Activated T-cell treated with anti-CD3 and anti-CD28 coated beads for 48 hours (primary cell): ENCODE measurements at places on chromosomes 7 and 10.

- no peak for DNase-seq
These were observed 56.4 kb downstream of the ESYT2 start for GRCh38 chr7:158772916-158773315.

DNA sequence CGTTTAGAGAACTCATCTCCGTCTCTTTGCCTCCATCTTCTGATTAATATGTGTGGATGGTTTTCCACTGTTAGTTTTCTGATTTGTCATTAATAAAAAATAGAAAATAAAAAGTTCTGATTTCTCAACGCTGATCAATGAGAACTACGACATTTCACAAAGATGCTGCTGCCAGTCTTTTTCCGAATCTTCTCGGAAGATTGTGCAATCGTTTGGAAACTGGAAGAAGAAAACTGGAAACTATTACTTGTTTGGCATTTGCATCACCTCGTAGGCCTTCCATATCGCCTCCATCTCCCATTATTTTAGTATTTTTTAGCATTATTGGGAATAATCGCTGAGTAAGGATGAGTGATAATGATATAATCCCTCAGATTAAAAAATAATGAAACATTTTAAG lies 123.2 kb upstream of the KLF6 start:
- no peak for DNase-seq

GRCh38 chr7:16070806-16071205 lies 350.5 kb downstream of the CRPPA start:
- no peak for DNase-seq

DNA sequence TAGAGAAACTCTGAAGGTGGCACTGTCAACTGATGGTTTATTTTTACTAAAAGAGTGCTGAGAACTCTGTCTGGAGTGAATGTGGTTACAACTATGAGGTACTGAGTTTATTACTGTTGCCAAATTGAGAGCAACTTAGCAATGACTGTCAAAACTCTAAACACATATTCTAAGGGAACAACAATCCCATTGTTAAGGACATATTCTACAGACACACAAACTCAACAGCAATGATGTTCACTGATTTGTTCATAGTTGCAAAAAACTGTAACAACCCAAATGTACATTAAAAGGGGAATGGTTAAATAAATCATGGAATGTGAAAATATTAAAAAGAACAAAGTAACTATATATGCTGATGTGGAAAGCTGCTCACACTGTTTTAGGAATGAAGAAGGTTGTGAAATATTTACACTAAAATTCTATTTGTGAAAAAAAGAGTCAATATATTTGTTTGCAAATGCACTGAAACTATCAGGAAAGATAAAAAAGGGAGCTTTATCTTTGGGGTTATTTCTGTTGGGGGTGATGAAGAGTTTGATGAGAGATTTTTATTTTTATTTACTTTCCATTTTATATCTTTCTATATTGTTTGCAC lies 12.9 kb downstream of the PON2 start:
- no peak for DNase-seq

DNA sequence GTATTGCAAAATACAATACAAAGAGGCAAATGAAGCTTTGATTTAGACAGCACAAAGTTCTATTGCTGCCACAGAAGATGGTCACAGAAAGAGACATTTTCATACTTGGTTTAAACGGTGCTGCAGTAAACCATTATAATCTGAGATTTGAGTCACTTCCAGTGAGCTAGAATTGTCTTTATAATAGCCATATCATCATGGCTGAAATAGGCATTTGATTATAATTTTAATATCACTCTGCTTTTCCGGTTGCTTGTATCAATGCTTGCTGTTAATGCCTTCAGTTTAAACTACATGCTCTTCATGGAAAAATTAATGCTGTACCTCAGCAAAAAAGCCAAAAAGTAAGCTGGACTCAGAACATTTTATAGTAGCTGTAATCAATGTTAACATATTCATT lies 48.5 kb downstream of the CPEB3 start:
- DNase-seq, result no peak

- DNase-seq, result no peak
These were observed 25.3 kb downstream of the SLC29A3 start for GRCh38 chr10:71344154-71344925.
